ENCODE measurements at places on chromosomes 13 and 19. TPM values are rescaled to one million over a fixed set of nuclear protein-coding genes. Genes with fewer than 3 reads are reported as not detected.

GRCh38 chr13:112873851-112874750 lies 94.9 kb upstream of the MCF2L start:
- DNase-seq: peak; percentile 74

- no peak for DNase-seq
These were observed 16.4 kb upstream of the KCTD15 start for GRCh38 chr19:33780251-33780650.

- no peak for DNase-seq
These were observed 4.4 kb downstream of the AKT2 start for GRCh38 chr19:40280608-40281221.

GRCh38 chr13:47650209-47650608 lies 350.9 kb downstream of the SUCLA2 start:
- no peak for DNase-seq

- no peak for DNase-seq
These were observed 1.2 kb downstream of the KLF12 start for GRCh38 chr13:74132776-74133656.

DNA sequence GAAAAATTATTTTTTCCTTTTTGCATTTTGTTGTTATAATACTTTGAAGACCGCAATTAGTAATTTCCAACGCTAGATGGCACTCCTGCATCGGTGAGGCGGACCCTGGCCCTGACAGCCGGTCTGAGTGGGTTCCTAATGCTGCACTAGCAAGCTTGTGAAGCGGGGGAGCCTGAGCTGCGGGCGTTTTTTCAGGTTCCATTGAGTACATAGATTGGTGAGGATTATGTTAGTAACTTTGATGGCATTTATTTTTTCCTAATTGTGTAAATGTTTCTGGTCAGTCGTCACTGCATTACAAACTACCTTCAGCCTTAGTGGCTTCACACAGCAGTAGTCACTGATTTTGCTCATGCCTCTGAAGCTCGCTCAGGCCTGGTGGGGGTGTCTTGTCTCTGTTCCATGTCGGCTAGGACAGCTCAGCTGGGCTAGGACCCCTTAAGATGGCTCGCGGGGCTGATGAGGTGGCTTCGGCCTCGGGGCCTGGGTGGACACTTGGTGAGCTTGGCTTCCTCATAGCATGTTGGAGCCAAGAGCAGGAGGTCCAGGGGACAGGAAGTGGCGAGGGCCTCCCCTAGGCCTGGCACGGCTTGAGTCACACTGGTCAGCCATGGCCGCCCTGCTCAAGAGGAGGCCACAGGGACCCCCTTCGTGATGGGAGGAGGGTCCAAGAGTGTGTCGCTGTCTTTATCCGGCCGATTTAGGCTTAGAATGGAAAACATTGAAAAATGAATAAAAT lies 25.0 kb downstream of the ERCC5 start:
- DNase-seq: peak; percentile 63

DNA sequence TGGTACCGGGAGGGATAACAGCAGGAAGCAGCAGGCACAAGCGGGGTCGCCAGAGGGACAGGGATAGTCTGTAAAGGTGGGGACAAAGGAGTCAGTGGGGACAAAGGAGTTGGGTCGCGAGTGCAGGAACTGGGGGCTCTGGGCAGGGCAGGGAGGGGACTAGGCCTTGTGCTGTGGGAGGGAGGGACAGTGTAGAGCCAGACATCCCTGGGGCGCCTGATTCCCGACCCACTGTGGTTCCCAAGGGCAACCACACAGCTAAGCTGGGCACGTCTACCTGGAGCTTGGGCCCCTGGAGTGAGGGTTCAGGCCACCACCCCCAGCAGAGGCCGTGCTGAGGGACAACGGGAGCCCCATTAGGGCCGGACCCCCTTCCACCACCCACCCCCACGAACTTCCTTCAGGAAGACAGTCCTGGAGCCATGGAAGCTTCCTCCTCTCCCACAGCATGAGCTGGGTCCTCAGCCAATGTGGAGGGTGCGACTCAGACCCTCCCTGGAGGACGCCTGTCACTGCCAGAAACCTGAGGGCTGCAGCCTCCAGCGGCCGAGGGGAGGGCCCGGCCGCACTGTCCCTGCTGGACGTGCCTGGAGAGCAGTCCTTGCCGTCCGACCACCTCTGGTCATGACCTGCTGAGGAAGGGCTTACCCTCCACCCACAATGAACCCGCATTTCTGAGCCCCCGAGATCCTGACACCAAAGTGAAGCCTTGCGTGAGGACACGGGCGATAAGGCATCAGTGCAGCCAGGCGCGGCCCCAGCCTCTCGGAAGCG lies 77.9 kb downstream of the SPACA7 start:
- no peak for DNase-seq

The LRP3 gene
- 25.9 TPM for total RNA-seq

The OXGR1 gene
- total RNA-seq: not detected

The PCP2 gene
- not detected for total RNA-seq

All from PC-3 (cell line).